Coronary artery (tissue), 2 donors: ENCODE measurements at places on chromosomes 5 and 9.

DNA sequence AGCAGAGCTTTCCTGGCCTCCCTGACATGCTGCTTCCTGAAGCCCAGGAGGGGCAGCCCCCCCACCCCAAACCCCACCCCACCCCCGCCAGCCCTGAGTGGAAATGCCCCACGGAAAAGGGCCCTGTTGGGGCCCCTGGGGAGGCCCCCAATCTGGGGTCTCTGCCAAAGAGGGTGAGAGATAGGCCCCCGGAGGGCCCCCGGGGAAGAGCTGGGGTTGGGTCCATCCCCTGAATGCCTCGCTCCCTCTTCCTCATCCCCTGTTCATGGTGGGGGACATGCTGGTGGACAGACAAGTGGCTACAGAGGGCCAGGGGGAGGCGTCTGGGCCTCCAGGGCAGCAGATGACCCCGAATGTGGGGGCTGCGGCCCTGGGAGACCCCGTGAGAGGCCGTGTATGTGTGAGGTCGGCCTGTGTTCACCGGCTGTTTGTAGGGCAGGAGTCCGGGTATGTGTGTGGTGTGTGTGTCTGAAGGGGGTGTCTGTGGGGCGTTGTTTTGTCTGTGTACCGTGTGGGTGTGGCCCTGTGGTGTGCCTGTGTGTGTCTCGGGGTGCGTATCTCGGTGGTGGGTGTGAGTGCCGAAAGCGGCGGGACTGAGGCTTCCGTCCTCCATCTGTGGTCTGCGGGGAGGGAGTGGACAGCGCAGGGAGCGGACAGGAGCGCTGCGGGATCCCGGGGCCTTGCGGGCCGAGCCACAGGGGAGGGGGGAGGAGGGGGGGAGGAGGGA lies 11.3 kb downstream of the C9orf50 start:
- peak; percentile 82 for DNase-seq

- DNase-seq: no peak
Measured at GRCh38 chr5:10169359-10169758, 80.3 kb downstream of the ATPSCKMT start.

DNA sequence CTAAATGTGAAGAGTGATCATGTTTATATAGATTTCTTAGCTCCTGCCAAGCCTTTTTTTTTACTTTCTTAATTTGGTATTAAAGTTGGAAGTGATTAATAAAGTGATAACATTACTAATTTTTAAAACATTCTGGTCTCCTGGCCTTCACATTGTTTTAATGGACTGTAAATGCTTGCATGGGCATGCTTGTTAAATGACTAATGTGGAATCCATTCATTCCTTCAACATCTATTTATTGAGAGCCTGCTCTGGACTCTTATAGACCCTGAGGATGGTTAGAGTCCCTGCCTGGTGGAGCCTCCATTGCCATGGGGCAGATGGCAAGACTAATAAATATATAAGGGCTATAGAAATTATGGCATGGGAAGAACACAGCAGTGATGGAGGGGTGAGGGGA lies 103.5 kb downstream of the NTRK2 start:
- DNase-seq: no peak

DNA sequence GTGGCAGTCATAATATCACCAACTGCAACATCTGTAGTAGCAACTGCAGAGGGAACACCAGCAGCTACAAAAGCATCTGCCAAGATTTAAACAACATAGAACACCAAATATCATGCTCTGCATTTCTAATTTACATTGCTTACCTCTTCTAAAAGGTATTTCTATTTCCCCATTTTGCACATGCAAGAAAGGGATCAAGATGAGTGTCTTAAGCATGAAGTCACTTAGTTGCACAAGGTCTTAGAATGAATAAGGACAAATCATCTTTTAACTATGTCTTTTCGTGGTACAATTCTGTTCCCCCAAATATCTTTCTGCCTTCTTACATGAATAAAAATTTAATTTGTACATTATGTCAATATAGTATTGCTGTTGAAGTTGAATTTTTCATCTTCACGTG lies 1746.4 kb downstream of the EFNA5 start:
- no peak for DNase-seq

- no peak for DNase-seq
Measured at GRCh38 chr5:98679963-98680362, 93.5 kb upstream of the RGMB start.

GRCh38 chr5:177509991-177510566 lies 453 bp upstream of the DOK3 start:
- no peak for DNase-seq

- no peak for DNase-seq
Measured at GRCh38 chr5:15020736-15021135, 149.2 kb upstream of the ANKH start.

- no peak for DNase-seq
Measured at GRCh38 chr5:129609710-129610109, 138.2 kb upstream of the MINAR2 start.

DNA sequence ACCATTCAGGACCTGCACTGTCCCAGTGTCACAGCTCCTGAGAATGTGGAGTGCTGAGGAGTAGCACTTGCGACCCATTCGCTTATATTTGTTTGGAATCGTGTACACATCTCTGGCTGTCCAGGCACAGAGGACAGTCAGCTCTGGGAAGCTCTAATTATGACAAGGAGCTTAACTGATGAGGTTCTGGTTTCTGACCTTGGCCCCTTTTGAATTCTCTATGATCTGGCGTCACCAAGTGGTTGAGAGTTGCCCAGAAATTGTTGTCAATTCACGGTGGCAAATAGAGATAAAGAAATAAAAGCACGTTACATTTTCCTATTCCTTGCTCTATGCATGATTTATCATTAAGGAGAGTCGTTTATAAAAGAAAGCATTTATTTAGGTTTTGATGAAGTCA lies 34.9 kb upstream of the LECT2 start:
- no peak for DNase-seq

DNA sequence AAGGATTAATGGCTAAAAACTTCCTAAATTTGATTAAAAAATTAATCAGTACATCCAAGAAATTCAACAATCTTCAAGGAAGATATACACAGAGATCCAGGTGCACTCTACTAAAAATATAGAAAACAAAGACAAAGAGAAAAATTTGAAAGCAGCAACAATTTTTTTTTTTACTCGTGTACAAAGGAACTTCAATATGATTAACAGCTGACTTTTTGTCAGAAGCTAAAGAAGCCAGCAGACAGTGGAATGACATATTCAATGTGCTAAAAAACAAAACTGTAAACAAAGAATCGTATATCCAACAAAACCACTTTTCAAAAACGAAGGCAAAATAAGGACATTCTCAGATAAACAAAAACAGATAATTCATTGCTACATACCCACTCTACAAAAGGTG lies 234.6 kb downstream of the FSTL4 start:
- DNase-seq: no peak

- DNase-seq: no peak
Measured at GRCh38 chr9:115599898-115600297, 481.9 kb upstream of the TNC start.

- no peak for DNase-seq
Measured at GRCh38 chr9:134509281-134509680, 132.3 kb upstream of the COL5A1 start.

GRCh38 chr9:7079051-7079450 lies 321.3 kb downstream of the KDM4C start:
- DNase-seq: no peak
